ENCODE measurements at places on chromosomes 12 and 14.

DNA sequence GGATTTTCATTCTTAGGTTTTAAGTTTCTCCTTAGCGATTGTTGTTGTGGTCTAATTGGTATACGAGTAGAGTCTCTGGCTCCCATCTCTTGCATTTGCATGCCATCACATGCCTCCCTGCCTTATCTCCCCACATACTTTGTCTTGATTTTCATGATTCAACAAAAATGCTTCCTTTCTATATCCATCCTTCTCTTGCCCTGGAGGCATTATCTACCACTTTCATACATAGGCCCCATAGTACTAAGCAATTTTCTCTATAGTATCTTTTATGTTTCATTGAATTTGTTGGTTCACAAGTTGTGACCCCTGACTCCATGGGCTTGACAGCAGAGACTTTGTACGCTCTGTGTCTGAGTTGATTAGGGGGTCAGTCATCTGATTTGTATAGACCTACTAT, 226.1 kb downstream of the ACSS3 start:
- no peak for DNase-seq

DNA sequence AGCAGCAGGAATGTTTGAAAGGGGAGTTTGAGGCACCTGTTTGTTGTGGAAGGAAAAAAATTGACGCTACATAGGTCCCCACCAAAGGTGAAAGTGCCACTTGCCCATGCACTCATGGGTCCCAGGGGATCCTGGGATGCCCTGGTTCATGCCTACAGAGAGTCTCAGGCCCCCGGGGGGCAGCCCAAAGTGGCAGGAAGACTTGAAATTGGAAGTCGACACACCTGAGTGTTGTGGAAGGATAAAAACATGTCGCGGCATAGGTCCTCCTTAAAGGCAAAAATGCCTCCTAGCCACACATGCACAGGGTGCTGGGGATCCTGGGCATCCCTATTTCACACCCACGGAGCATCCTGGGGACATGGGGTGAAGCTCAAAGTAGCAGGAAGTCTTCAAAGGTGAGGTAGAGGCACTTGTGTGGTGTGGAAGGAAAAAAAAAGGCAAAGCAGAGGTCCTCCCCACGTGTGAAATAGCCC, 576.1 kb downstream of the ALG10 start:
- DNase-seq = no peak

DNA sequence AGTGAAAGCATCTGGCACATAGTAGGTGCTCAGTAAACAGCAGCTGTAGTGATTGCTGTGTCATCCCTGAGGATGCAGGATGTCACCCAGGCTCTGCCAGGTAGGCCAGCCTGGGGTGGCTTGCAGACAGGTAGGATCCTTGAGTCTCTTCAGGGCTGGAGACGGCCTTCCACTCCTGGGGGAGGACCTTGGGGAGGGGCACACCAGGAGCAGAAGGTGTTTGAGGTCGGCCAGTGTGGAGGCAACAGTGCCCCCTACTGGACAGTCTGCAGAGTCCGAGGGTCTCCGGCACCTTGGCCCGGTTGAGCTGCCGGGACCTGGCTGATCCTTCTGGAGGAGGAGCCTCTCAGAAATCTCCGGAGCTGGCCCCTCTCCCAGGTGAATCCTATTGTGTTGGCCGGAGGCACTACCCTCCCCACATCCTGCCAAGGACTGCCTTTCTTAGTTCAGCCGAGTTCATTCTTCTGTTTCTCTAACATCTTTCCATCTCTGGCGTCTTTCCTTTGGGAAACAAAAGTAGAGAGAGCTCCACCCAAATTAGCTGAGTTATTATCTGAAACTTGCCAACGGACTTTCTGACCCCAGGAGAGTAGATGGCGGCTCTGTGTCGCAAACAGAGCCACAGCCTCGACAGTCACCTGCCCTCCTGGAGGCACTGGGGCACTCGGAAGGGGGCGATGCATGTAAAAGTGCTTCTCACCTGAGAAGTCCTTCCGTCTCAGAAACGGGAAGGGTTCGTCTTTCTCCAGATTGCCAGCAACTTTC, 41.8 kb upstream of the CLMN start:
- peak; percentile 62 for DNase-seq

DNA sequence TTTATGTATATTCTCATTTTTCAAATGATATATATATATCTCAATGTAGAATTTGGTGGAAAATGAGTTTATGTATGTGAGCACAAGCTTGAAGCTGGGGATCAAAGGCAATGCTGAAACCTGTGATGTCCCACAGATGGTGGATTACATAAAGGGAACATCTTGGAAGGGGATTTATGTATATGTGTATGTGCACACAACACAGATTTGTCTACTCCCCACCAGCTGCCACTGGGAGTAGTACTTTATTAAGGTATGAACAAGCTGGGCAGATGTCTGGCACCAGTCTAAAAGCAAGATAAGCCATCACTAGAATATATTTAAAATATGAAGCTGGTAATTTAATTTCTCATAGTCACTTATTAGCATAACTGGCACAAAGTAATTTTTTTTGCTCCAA, 895.6 kb downstream of the SLC6A15 start:
- DNase-seq = no peak

- DNase-seq = no peak
Measured at GRCh38 chr14:77154421-77154820, 12.8 kb upstream of the ZDHHC22 start.

- peak; percentile 16 for DNase-seq
Measured at GRCh38 chr14:22070119-22070982, 396.7 kb upstream of the OR4E1 start.

GRCh38 chr12:5525783-5526367, 94.0 kb downstream of the NTF3 start:
- DNase-seq = no peak

GRCh38 chr12:132546647-132547046, 56.7 kb downstream of the FBRSL1 start:
- DNase-seq = no peak

- DNase-seq = no peak
Measured at GRCh38 chr12:77861317-77861716, 30.6 kb downstream of the NAV3 start.

DNA sequence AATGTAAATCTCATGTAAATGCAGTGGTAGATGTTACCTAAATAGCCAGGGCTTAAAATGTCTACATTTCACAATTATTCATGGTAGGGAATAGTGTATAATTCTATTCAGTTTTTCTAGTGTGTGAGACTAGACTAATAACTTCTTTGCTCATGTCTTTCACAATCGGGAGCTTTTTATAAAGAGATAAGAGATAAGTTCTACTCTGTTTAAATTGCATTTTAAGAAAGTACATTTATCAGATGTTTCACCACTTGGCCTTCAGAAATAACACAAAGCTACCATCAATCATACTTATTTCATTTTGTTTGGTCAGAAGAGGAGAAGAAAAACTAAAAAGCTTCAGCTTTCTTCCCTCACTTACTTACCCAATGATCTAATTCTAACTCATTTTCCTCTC, 725.5 kb upstream of the FLRT2 start:
- DNase-seq = no peak

All from left colon (tissue), 2 donors.